ENCODE measurements at places on chromosomes 11 and 22. TPM values are rescaled to one million over a fixed set of nuclear protein-coding genes. Genes with fewer than 3 reads are reported as not detected.

Gene FXYD6
- 34.6 TPM for total RNA-seq

Gene ZNF214
- total RNA-seq: 1.9 TPM

Gene LARGE2
- not detected for total RNA-seq

Gene SCGB1D2
- total RNA-seq: 3.7 TPM

Gene IFITM10
- total RNA-seq: 1.1 TPM

Gene RBX1
- 65.7 TPM for total RNA-seq

Gene RTN4RL2
- total RNA-seq: 1.9 TPM

Gene OR6T1
- total RNA-seq: not detected

Gene RIMBP3C
- total RNA-seq: not detected

Gene POGLUT3
- total RNA-seq: 11.3 TPM

Gene TRIM29
- total RNA-seq: not detected

Gene EI24
- 53.0 TPM for total RNA-seq

Gene HSPB2
- total RNA-seq: 42.4 TPM

Gene ADAMTS15
- total RNA-seq: 43.5 TPM

Gene L3MBTL2
- 14.9 TPM for total RNA-seq

Gene PAFAH1B2
- 42.6 TPM for total RNA-seq

Gene NRXN2
- total RNA-seq: 0.86 TPM

Gene ALX4
- total RNA-seq: 0.03 TPM

Gene SLC15A3
- total RNA-seq: 19.1 TPM

Gene DCHS1
- 9.6 TPM for total RNA-seq

Gene ARHGAP32
- 5.7 TPM for total RNA-seq

Gene IGSF22
- 0.86 TPM for total RNA-seq

Gene MEI1
- total RNA-seq: not detected

Gene NEFH
- 0.16 TPM for total RNA-seq

Gene DEPDC7
- 0.32 TPM for total RNA-seq

Gene PARVG
- total RNA-seq: 3.5 TPM

Gene FAT3
- total RNA-seq: 0.24 TPM

Gene CFAP300
- total RNA-seq: 0.38 TPM

Data from Right ventricle myocardium superior (tissue), 1 donor.